ENCODE measurements at places on chromosomes 3 and 15.

- H3K27ac ChIP-seq, result no peak overlapping the region
- no peak for DNase-seq
- H3K36me3 ChIP-seq, result no peaks in the 10 kb centered on the region
- no peaks in the 10 kb centered on the region for H3K27me3 ChIP-seq
Observed at GRCh38 chr3:192307631-192308030, 419.7 kb downstream of the FGF12 start.

- no peaks in the 10 kb centered on the region for H3K4me1 ChIP-seq
- DNase-seq, result no peak
- no peak overlapping the region for H3K4me3 ChIP-seq
- no peaks in the 10 kb centered on the region for H3K27me3 ChIP-seq
- H3K36me3 ChIP-seq, result no peaks in the 10 kb centered on the region
- no peak overlapping the region for H3K27ac ChIP-seq
Observed at GRCh38 chr3:76429581-76430177, 610.2 kb upstream of the ROBO2 start.

GRCh38 chr3:197298945-197299854 lies 788 bp upstream of the DLG1 start:
- peaks cover 26% of the 10 kb centered on the region for H3K4me1 ChIP-seq
- H3K27ac ChIP-seq, result peak overlapping the region; percentile 88
- DNase-seq, result peak; percentile 69
- H3K4me3 ChIP-seq, result peak overlapping the region; percentile 81

DNA sequence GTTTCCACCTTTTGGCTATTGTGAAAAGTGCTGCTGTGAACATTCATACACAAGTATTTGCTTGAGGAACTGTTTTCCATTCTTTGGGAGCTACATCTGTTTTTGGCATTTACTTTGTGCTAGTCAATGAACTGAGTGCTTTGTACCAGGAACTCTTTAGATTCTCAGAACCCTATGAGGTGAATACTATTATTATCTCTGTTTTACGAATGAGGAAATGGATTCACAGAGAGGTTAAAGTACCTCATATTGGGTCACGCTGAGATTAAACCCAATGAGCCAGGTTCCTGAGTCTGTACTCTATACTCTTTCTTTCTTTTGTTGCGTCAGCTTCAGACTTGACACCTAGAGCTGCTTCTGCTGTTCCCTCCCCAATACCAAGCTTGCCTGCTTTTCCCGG lies 358.1 kb downstream of the CNTN4 start:
- H3K4me3 ChIP-seq, result no peak overlapping the region
- H3K4me1 ChIP-seq, result no peaks in the 10 kb centered on the region
- H3K36me3 ChIP-seq, result peaks cover 64% of the 10 kb centered on the region
- H3K27ac ChIP-seq, result no peak overlapping the region

GRCh38 chr3:171879472-171879871 lies 36.3 kb downstream of the TMEM212 start:
- H3K4me1 ChIP-seq, result peaks cover 69% of the 10 kb centered on the region
- no peaks in the 10 kb centered on the region for H3K27me3 ChIP-seq
- no peak overlapping the region for H3K4me3 ChIP-seq
- H3K36me3 ChIP-seq, result no peaks in the 10 kb centered on the region
- DNase-seq, result no peak

DNA sequence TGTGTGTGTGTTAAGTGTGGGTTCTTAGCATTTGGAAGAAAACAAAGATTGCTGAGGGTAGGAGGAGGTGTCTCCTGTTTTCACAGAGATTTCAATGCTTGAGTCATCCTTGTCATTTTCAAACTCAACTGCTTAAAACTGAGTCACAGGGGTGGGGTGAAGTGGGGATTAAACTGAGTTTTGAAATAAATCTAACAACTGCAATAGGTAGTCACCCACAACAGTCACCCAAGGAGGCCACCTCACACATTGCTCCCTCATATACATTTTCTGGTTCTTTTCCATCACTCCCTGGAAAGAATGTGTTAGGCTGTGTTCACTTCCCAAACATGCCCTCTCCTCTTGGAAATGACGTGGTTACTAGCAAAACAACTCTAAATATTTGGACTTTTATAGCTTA lies 187.7 kb upstream of the CMC1 start:
- peaks cover 44% of the 10 kb centered on the region for H3K4me1 ChIP-seq
- no peak for DNase-seq
- H3K4me3 ChIP-seq, result no peak overlapping the region
- H3K36me3 ChIP-seq, result peaks cover 6% of the 10 kb centered on the region
- no peaks in the 10 kb centered on the region for H3K27me3 ChIP-seq
- H3K27ac ChIP-seq, result no peak overlapping the region

GRCh38 chr15:35068846-35069475 lies 16.1 kb downstream of the NANOGP8 start:
- peaks cover 13% of the 10 kb centered on the region for H3K36me3 ChIP-seq
- no peak overlapping the region for H3K4me3 ChIP-seq
- H3K4me1 ChIP-seq, result peaks cover 42% of the 10 kb centered on the region
- no peaks in the 10 kb centered on the region for H3K27me3 ChIP-seq
- no peak for DNase-seq

- H3K27ac ChIP-seq, result no peak overlapping the region
- peaks cover 46% of the 10 kb centered on the region for H3K27me3 ChIP-seq
- DNase-seq, result no peak
- peaks cover 3% of the 10 kb centered on the region for H3K36me3 ChIP-seq
Observed at GRCh38 chr3:155370198-155370597, 76.7 kb upstream of the STRIT1 start.

DNA sequence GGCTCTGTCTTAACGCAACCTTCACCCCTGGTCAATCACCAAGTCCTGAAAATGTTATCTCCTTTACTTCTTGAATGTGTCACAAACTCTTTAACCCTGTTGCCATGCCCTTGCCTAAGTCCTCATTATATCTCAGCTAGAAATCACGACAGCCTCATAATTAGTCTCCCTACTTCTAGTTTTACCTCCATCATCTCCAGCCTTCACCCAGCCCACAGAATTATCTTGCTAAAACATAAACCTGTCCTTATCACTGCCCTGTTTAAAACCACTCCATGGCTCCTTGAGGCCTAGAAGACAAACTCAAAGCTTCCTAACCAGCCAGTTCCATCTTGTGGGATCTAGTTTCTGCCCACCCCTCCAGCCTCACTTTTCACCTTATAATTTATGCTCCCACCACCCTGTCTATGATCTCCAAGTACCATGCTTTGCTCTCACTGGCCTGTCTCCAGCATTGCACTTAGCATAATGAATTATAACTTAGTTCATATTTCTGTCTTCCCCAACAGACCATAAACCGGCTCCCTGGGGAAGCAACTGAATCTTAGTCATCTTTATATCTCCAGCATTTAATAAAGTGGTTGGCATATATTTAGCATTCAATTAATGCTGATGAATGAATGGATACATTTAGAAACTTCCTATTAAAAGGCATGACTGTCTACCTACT lies 39.2 kb downstream of the GPR176 start:
- peaks cover 38% of the 10 kb centered on the region for H3K4me1 ChIP-seq
- DNase-seq, result no peak
- H3K27me3 ChIP-seq, result no peaks in the 10 kb centered on the region
- no peak overlapping the region for H3K27ac ChIP-seq
- H3K4me3 ChIP-seq, result no peak overlapping the region
- peaks cover 17% of the 10 kb centered on the region for H3K36me3 ChIP-seq

DNA sequence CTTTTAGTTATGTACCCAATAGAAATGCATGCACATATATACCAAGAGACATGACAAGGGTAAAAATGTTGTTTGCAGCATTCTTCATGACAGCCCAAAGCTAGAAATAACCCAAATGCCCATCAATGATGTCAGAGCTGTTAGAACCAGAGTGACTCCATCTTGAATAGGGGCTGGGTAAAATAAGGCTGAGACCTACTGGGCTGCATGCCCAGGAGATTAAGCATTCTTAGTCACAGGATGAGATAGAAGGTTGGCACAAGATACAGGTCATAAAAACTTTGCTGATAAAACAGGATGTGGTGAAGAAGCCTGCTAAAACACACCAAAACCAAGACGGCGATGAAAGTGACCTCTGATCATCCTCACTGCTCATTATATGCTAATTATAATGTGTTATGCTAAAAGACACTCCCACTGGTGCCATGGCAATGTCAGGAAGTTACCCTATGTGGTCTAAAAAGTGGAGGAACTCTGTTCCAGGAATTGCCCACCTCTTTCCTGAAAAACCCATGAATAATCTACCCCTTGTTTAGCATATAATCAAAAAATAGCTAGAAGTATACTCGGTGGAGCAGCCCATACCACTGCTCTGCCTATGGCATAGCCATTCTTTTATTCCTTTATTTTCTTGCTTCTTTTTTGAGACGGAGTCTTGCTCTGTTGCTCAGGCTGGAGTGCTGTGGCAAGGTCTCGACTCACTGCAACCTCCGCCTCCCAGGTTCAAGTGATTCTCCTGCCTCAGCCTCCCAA lies 32.9 kb downstream of the ZBTB11 start:
- peaks cover 7% of the 10 kb centered on the region for H3K36me3 ChIP-seq
- H3K27me3 ChIP-seq, result no peaks in the 10 kb centered on the region
- H3K4me1 ChIP-seq, result peaks cover 27% of the 10 kb centered on the region
- DNase-seq, result no peak
- no peak overlapping the region for H3K4me3 ChIP-seq

GRCh38 chr15:77497110-77497737 lies 76.5 kb downstream of the HMG20A start:
- peak overlapping the region; percentile 51 for H3K27ac ChIP-seq
- H3K27me3 ChIP-seq, result no peaks in the 10 kb centered on the region
- H3K4me3 ChIP-seq, result no peak overlapping the region
- DNase-seq, result peak; percentile 42

DNA sequence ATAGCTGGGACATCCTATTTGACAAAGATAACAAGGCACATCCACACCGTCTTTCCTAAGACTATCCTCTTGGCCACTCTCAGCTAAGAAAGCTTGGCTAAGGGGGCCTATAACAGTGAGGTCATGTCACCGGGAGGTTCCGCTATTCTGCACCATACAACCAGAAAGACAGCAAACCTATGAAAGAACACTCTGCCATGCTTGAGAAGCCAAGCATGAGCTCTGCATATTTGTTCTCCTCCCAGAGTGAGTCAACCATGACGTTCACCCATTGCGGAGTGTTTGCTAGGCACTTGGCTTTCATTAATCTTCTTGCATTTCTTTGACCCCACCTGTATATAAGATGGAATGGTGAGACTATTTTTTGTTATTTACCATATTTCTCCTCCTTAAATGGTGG lies 141.2 kb downstream of the GMNC start:
- H3K27ac ChIP-seq, result no peak overlapping the region
- no peaks in the 10 kb centered on the region for H3K27me3 ChIP-seq
- H3K36me3 ChIP-seq, result no peaks in the 10 kb centered on the region
- no peak for DNase-seq
- peaks cover 9% of the 10 kb centered on the region for H3K4me1 ChIP-seq

DNA sequence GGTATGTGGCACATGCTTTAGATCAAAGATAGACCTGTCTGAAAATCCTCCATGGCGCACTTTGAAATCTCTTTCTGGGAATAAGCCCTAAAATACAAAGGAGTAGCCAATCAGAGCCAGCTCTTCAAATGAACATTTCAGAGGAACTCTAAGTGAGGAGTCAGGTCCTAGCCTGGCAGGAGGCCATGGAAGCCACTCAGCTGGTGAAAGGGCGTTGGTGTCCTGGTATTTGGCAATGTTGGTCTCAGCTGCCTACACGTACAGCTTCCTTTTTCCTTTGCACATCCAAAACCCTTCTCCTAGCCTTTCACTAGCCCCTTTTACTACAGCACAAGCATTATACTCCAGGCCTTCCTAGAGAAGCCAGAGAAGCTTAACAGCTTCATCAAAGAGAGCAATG lies 5.5 kb downstream of the WDR73 start:
- H3K27me3 ChIP-seq, result no peaks in the 10 kb centered on the region
- H3K27ac ChIP-seq, result no peak overlapping the region
- H3K4me1 ChIP-seq, result peaks cover 8% of the 10 kb centered on the region
- no peak for DNase-seq
- H3K4me3 ChIP-seq, result no peak overlapping the region
- H3K36me3 ChIP-seq, result peaks cover 58% of the 10 kb centered on the region

DNA sequence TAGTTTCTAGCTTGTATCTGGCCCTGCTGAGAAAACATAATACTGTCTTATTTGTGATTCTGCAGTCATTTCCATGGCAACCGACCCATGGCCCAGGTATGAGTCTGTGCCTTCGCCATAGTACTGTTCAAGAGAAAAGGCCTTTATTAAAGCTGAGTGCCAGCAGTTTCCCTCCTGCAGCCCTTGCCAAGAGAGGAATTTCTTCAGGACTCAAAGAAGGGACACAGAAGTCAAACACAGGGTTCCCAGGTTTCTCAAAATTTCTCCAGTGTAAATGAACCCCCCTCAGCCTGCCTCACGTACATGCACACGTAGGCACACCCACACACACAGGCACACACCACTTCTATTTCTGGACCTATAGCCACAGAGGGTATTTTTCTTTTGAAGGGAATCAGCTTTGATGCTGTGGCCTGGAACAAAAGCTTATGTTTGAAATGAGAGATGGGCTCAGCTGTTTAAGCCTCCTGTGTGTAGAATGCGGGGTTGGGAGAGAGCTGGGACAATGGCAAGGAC lies 269.2 kb downstream of the PDCD6IP start:
- peaks cover 17% of the 10 kb centered on the region for H3K27me3 ChIP-seq
- no peak overlapping the region for H3K4me3 ChIP-seq

GRCh38 chr15:52181938-52182780 lies 9.0 kb downstream of the GNB5 start:
- H3K27me3 ChIP-seq, result peaks cover 22% of the 10 kb centered on the region
- H3K27ac ChIP-seq, result no peak overlapping the region
- H3K36me3 ChIP-seq, result no peaks in the 10 kb centered on the region
- H3K4me1 ChIP-seq, result peaks cover 27% of the 10 kb centered on the region

GRCh38 chr15:60871152-60871551 lies 357.9 kb downstream of the RORA start:
- no peaks in the 10 kb centered on the region for H3K36me3 ChIP-seq
- H3K4me3 ChIP-seq, result no peak overlapping the region
- H3K27me3 ChIP-seq, result no peaks in the 10 kb centered on the region
- H3K27ac ChIP-seq, result no peak overlapping the region

DNA sequence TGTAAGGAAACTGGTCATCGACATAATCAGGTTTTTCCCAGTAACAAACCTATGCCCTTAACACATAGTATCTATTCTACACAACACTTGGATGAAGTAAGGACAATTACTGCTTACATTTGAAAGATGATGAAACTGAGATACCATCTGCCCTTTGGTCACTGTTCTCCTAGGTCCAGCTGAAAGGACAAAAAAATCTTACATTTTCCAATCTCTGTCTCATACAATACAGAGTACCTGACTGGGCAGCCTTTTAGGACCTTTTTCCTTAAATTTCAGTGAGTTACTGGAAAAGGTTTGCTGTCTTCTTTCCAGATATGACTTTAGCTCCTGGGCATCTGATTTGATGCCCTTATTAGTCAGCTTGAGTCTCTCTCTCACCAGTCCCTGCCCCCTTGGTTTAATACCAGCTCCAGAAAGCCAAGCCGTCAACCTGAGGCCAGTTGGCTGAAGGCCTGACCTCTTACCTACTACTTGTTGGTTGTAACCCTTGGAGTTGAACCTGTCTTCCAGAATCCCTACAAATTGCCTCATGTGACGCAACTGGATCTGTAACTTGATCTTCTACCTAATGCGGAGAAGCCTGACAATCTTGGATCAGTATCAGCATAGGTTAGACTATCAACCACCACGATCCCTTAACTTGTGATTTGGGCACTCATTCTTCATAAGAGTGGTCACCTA lies 355.3 kb upstream of the ZNF385D start:
- no peak for DNase-seq
- H3K4me3 ChIP-seq, result no peak overlapping the region
- H3K27me3 ChIP-seq, result no peaks in the 10 kb centered on the region
- no peaks in the 10 kb centered on the region for H3K36me3 ChIP-seq
- peaks cover 4% of the 10 kb centered on the region for H3K4me1 ChIP-seq

GRCh38 chr15:29268706-29269484 lies 727 bp downstream of the NSMCE3 start:
- H3K27ac ChIP-seq, result peak overlapping the region; percentile 92
- H3K4me1 ChIP-seq, result peaks cover 33% of the 10 kb centered on the region
- peak overlapping the region; percentile 95 for H3K4me3 ChIP-seq
- no peaks in the 10 kb centered on the region for H3K27me3 ChIP-seq
- H3K36me3 ChIP-seq, result no peaks in the 10 kb centered on the region

All from WTC11 (cell line).